EL (cell line): ENCODE measurements at places on chromosomes 6 and 20.

DNA sequence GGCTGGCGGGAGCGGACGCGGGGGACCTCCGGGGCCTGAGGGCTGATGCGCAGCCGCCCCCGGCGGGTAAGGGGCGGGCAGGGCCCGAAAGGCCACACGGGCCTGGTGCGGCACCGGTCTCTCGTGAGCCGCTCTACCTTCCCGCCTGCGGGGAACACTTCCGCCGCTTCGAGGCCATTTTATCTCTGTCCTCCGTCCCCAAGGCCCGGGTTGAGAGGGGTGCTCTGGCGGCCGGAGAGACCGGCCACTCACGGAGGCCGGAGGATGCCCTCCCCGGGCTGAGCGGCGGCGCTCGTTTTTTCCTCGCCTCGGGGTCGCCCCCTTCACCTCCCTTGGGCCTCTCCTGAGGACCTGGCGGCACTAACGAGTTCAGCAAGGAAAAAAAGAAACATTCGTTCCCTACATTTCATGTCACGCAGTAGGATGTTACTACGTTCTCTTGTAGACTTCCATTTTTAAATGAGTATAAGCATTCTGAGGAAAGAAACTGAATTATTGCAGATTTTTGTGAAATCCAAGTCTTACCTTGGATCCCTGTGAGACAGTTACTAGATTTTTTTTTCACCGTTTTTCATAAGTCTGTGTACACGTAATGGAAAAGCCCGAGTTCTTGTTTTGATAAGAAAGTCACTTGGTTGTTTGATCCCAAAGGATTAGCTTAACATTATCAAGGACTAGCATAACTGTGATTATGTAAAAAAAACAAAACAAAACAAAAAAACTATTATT lies 575 bp downstream of the WTAP start:
- no peak for DNase-seq

DNA sequence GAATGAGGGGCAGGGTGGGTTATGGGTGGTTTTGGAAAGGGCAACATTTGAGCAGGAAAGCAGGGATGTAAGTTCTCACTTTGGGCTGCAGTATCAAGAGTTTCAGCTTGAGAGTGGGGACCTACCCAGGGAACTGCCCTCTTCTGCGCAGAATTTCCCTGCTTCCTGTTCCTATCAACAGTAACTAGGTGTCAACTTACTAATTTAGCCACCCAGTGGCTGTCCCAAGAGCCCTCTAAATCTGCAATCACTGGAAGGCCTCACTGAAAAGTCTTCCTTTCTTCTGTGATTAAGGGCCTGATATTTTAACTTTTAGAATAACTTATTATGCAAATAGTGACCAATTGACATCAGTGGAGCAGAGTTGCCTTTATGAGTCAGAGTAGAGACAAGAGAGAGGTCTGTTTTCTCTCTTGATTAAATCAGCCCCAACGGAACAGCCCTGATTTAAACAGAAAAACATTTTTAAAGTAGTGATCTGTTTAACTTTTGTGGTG lies 118.2 kb upstream of the RIPOR2 start:
- peak; percentile 62 for DNase-seq

DNA sequence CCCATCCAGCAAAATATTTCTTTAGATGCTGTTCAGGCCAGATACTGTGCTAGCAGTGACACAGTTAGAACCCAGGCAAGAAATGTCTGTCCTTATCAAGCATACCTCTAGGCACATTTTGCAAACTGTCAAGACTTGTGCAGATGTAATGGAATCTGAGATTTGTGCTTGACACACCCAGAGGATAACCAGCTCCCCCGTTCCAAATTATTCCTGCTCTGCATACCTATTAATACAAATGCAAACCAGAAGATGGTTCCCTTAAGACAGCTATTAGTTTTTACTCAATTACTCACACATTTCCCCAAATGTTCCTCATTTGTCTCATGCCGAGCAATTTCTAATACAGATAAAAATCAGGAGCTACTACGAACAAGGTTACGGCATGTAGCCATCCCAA lies 40.4 kb downstream of the ATXN1 start:
- DNase-seq: no peak

GRCh38 chr6:7426447-7427169 lies 37.0 kb downstream of the RIOK1 start:
- no peak for DNase-seq

DNA sequence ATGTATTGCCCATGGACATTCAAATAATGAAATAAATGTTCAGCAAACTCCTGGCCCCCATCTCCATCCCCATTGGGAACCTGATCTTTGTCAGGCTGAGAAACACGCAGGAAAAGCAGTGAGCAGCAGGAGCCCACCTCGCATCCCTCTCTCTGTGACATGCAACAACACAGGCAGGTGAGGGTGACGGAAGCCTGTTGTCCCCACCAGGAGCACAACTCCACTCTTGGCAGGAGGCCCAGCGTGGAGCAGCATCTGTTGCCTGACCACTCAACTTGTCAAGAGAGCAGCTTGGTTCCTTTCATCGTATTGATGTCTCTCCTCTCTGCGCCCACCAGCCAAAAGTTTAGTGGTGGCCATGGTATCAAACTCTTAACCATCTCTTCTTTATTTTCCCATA lies 586.9 kb upstream of the ARID1B start:
- DNase-seq: no peak

- DNase-seq: no peak
Observed at GRCh38 chr20:35750611-35751010, 8.6 kb upstream of the RBM39 start.

DNA sequence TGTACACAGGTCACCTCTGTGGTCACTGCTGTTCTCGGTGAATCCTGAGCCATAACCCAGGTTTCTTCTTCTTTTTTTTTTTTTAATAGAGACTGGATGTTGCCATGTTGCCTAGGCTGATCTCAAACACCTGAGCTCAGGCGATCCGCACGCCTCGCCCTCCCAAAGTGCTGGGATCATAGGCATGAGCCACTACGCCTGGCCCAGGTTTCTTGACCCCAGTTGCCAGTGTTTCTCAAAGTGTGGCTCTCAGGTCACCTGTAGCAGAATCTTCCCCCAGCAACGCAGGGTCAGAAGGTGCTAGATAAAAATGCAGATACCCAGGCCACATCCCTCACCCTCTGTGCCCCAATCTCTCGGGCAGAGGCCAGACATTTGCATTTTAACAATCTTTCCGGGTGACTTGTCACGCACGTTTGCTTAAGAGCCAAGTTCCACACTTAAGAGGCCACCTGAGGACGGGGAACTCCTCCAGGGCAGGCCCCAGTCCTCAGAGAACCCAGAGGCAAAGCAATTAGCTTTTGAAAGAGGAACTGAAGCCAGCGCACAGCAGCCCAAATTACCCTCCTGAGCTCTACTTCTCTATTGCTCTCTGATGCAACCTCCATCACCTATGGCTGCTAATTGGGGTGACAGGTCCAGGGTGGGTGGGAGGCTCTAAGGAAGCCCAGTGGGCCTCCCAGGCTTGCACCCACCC lies 81.8 kb downstream of the NFATC2 start:
- no peak for DNase-seq

DNA sequence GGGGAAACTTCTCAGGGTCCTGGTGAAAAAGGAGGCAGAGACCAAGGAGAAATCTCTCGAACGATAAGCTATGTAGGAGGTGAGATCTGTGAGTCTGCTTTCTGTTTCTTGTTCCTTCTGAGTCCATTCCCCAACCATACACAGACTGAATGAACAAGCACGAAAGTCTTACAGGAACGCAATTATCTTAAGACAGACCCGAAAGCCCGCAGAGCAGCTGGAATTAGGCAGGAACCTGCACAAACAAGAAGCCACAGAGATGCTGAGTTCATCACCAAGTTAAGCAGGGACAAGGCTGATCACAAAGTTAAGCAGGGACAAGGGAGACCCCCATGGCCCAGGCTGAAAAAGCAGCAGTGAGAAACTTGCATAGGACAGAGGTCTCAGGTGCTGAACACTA lies 21.4 kb upstream of the NELFCD start:
- no peak for DNase-seq

- DNase-seq: no peak
Observed at GRCh38 chr20:1535420-1536175, 21.9 kb downstream of the SIRPD start.

DNA sequence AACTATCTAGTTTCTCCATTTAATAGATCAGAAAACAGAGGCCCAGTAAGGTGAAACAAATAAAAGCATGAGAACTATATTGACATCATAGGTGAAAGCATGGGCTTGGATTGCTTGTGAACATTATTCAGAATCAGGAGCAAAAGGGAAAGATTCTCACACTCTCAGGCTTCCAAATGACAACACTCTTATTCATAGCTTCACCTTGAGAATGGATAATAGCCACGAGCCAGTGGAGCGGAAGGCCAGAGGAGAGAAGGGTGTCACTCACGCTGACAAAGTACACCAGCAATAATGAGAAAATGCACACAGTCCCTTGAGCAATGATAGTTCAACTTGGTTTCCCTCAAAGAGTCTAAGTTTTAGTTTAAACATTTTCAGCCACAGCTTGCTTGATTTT lies 339.0 kb downstream of the TPBG start:
- no peak for DNase-seq

GRCh38 chr6:118649918-118650581 lies 1.3 kb downstream of the CEP85L start:
- DNase-seq: peak; percentile 70

DNA sequence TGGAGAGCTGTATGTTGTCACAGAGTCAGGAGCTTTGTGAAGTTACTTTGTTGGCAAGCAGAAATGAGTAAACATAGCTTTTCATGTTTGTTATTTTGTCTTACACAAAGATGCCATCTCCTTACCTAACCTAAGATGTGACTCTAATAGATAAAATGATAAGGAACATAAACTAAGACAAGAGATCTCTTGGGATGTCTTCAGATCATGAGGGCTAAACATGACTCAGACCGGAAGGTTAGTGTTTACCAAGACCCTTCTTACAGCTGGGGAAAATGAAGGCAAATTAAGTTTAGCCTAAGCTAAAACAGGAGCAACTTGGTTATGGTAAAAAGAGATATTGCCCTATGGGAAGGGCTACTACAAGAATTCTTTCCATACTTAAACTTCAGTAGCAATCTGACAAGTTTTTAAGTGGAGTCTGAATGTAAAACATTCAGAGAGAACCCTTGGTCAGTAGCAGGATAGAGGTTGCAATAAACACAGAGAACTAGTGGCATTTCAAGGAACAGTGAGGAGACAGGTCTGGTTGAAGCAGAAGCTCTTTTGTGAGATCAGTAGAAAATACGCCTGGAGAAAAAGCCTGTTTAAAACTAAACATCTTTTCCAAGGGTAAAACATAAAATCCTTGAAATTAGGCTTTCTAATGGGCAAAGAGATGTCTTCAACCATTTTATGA lies 29.9 kb downstream of the SGK1 start:
- peak; percentile 49 for DNase-seq

- DNase-seq: peak; percentile 6
Observed at GRCh38 chr6:39451831-39452230, 129.3 kb upstream of the KCNK16 start.

GRCh38 chr20:18634501-18634900 lies 46.6 kb downstream of the DTD1 start:
- no peak for DNase-seq

DNA sequence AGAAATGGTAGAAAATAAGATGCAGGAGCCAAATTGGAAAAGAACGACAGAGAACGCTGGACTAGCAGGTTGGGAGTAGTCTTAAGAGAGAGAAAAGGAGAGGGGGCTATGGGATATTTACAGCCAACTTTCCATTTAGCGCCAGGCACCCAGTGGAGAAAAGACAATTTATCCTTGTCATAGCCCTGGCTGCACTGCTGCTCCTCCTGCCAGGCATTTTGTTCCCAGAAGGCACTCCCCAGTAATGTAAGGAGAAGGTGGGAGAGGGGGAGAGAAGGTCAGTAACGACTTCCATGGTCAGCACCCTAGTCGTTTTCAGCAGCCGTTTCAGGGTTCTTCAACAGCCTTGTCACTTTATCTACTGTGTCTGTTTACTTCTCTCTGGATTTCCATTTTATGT lies 159.0 kb downstream of the TRMT11 start:
- DNase-seq: no peak

GRCh38 chr6:87641065-87641692 lies 51.2 kb downstream of the ORC3 start:
- DNase-seq: no peak

GRCh38 chr6:54267798-54268197 lies 40.4 kb upstream of the TINAG start:
- DNase-seq: peak; percentile 51

- peak; percentile 89 for DNase-seq
Observed at GRCh38 chr6:36827261-36828079, 11.8 kb downstream of the CPNE5 start.

DNA sequence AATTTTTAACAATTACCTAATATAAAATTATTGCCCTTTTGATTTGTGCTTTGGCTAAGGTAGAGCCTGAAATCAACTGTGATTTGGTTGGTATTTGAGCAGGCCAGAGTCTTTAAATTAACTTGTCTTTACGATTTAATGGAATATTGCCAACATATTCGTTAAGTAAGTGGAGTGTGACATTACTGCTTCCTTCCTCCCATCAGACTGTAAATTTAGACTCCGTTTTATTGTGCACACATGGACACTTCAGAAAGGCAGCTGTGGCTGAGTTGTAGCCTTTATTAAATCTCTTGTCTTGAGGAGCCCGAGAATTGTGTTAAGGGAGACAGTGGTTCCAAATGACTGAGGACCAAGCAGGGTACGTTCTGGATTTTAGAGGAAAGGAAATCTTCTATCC lies 57.4 kb downstream of the CAP2 start:
- DNase-seq: no peak

- no peak for DNase-seq
Observed at GRCh38 chr6:138206862-138207261, 11.4 kb downstream of the PBOV1 start.

DNA sequence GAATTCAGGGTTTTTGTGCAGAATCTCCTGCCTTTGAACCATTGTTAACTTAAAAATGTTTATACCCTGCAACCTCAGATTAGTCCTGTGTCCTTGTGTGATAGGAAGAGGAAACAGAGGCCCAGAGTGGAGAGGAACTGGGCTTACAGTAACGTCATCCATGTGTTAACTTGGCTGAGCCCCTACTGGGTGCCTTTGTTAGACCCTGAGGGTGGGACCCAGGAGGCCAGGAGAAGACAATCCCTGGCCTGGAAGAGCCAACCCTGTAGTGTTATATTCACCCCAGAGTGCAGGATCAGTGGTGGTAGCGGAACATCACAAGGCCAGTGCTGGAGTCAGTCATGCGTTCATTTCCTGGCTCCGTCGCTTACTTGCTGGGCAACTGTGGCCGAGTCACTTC lies 10.6 kb downstream of the MYLK2 start:
- DNase-seq: no peak

- DNase-seq: no peak
Observed at GRCh38 chr6:90368601-90369000, 72.0 kb upstream of the BACH2 start.

DNA sequence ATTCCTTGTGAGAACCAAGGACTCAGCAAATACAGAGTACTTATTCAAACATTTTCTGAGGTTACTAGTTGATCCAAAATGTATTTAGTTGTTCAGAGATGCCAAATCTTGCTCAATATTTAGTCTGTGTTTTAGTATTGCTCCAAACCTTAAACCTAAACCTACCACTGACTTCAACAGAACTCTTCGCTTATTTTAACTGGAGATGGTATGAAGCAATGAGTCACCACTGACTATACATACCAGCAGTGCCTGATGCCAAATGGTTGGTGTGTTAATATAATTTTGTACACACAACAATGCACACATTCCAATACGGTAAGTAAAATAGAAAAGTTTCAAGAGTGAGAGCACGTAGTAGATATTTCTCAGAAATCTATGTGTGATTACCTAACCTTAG lies 1.9 kb upstream of the SPTLC3 start:
- peak; percentile 72 for DNase-seq
